Body of pancreas (tissue), 4 donors: ENCODE measurements at places on chromosomes 11 and 22. TPM values are rescaled to one million over a fixed set of nuclear protein-coding genes. Genes with fewer than 3 reads are reported as not detected.

GRCh38 chr11:113818426-113818825 lies 38.8 kb downstream of the CLDN25 start:
- DNase-seq: no peak

CRYBA4 gene
- total RNA-seq: not detected

KCNJ4 gene
- not detected for total RNA-seq

ANKK1 gene
- 0.78 TPM for total RNA-seq
